ENCODE measurements at places on chromosomes 6 and 20.

DNA sequence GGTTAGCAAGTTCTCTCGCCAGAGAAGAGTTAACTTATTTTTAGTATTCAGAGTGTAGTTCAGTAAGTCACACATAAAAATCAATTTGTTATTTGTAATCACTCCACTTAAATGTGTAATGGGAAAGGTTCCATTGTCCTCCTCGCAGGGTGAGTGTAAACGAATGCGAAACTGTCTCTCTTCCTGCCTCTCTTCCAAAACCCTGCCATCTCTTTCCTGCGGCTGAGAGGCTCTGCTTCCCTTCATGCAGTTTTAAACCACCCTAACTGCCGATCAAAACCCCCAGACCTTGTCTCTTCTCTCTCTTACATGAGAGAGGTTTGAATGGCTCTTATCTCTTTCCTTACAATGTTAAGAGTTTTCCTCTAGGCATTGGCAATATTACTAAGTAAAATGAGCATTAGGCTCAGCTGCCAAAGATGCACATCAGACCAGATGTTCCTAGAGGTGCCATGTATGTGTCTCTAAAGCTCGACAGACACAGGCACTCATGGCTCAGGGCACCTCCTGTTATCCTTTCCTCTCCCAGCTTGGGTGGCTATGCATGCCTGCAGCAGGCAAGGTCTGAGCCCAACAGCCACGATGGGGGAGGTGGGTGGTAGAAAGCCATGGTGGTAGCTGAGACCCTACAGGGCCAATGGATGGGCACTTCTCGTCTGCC is 91.2 kb downstream of the JARID2 start:
- no peak for DNase-seq

- no peak for DNase-seq
Measured at GRCh38 chr20:4171538-4172116, 156.3 kb upstream of the RNF24 start.

GRCh38 chr6:36823421-36824096 is 15.7 kb downstream of the CPNE5 start:
- DNase-seq, result no peak

DNA sequence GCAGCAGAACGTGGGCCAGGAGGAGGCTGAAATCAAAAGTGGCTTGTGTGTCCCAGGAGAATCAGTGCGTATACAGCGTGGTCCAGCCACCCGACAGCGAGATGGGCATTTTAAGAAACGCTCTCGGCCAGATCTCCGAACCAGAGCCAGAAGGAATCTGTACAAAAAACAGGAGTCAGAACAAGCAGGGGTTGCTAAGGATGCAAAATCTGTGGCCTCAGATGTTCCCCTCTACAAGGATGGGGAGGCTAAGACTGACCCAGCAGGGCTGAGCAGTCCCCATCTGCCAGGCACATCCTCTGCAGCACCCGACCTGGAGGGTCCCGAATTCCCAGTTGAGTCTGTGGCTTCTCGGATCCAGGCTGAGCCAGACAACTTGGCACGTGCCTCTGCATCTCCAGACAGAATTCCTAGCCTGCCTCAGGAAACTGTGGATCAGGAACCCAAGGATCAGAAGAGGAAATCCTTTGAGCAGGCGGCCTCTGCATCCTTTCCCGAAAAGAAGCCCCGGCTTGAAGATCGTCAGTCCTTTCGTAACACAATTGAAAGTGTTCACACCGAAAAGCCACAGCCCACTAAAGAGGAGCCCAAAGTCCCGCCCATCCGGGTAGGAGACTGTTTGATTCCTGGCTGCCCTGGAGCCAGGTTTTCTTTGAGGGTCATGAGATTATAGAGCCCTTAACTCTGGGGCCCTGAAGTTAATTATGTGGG is 75.3 kb downstream of the ASXL1 start:
- no peak for DNase-seq

GRCh38 chr6:147841547-147842148 is 333.2 kb downstream of the SAMD5 start:
- DNase-seq, result no peak

- DNase-seq, result no peak
Measured at GRCh38 chr20:37642246-37642645, 51.6 kb upstream of the CTNNBL1 start.

DNA sequence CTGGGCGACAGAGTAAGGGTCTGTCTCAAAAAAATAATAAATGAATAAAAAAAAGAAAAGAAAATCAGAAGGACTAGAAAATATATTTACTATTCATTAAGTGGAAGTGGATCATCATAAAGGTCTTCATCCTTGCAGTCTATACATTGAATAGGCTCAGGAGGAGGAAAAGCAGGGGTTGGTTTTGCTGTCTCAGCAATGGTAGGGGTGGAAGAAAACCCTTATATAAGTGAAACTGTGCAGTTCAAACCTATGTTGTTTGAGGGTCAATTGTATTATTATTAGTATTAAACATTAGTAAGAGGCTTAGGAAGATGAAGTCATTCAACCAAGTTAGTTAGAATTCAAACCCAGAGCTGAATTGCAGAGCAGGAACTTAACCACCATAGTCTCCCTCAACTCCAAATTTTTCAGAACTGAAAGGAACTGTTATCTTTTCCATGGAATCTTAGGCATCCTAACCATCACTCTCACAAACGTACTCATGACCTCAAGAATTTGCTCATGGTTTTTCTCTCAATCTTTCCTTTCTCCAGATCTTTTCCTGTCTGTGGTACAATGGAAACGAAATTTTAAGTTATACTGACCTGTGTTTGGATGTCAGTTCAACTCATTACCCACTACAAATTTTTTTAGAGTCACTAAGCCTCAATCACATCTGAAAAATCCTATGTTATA is 7.7 kb upstream of the SMIM13 start:
- no peak for DNase-seq

DNA sequence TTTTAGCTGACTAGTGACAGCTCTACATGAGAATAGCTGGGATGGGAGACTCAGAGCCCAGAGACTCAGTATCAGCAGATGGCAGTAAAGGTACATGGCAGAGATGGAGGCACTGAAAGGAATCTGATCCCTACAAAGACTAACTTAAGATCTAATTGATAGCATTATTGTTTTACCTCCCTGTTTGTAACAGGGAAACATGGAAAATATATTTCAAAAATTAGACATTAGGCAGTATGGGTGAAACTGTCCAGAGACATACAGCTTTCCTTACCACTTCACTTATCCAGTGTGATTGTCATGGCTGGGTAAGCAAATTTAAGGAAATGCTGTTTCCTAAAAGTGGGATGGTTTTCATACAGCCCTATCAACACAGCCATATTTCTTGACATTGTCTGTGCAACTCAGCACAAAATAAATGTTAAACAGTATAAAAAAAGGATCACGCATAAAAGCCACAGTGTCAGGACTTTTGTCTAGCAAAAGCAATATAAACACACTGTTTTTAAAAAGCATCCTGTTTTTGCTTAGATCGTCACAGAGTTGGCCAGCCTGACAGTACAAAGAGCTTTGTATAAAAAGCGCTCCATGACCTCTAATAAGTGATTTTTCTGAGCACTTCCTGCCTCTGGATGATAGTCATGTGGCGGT is 376.9 kb downstream of the PHF3 start:
- peak; percentile 59 for DNase-seq

GRCh38 chr6:131840936-131841583 is 33.2 kb downstream of the ENPP1 start:
- no peak for DNase-seq

GRCh38 chr6:36025260-36025931 is 955 bp upstream of the SLC26A8 start:
- DNase-seq, result no peak

DNA sequence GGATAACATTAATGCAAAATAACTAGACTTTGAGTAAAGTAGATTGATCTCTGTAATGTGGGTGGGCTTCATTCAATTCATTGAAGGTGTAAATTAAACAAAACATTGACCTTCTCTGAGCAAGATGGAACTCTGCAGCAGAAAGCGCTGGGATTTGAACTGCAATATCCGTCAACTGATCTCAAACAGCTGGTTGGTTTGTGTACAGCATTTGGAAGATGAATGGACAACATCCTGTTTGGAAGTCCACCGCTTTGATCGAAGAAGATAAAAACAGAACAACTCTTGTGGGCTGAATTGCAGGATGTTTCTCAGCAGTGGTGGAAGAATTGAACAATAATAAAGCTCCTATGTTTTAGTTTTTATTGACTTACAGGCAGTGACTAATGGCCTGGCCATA is 20.6 kb downstream of the HLA-C start:
- no peak for DNase-seq

DNA sequence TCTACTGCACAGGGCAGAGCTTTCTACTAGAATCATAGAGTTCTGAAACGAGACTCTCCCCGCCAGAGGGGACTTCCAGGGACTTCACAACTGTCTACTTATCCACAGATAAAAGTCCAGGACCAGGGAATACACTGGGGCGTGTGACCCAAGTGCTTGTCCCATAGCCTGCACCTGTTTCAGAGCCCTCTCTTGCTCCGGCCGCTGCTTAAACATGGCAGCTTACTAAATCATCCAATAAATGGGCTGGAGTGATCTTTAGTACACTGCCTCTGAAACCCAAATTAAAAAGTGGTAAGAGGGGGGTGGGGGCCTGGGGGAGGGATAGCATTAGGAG is 8.9 kb upstream of the RAB44 start:
- no peak for DNase-seq
